ENCODE measurements at places on chromosomes 3 and 15.

DNA sequence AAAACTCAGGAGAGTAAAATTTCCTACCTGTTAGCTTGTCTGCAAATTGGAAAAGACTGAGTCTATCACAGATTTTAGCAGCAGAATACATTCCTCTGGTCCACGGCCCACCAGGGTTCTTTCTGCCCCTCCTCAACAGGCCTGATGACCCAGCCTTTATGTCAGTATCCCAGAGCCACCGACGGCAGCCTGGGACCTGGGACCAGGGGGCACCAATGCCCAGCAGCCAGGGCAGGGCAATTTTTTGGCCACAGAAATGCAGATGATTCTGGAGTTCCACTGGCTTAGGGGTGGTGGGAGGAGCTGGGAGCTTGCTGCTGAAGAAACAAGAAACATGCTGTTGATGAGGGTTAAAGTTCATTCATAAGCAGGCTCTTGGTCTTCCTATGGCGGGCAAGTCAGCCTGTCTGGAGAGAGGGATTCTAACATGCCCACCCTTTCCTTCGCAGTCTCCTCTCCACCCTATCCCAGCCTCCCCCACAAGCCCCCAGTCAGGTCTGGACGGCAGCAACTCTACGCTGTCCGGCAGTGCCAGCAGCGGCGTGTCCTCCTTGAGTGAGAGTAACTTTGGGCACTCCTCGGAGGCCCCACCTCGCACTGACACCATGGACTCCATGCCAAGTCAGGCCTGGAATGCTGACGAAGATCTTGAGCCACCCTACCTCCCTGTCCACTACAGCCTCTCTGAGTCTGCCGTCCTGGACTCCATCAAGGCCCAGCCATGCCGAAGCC lies 4.3 kb upstream of the MANF start:
- no peak for DNase-seq

DNA sequence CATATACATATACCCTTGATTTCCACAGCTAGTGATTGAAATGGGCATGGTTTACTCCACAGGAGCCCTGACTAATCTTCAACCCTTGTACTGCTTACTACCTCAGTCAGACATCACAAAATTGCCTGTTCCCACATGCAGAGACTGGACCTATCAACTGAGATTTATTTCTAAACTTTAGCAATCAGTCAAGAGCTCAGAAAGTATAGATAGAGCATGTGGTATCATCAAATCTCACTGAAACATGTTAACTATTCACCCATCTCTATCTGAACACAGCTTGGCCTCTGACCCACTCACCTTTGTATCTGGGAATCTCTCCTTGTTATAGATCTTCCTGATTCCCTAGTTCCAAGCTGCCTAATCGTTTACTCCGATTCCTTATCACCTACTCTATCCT lies 14.6 kb downstream of the ADAM10 start:
- no peak for DNase-seq

- no peak for DNase-seq
Measured at GRCh38 chr3:134084242-134084950, 54.7 kb upstream of the SLCO2A1 start.

GRCh38 chr15:23616536-23616935 lies 31.1 kb downstream of the MAGEL2 start:
- peak; percentile 24 for DNase-seq

Data from COLO829 (cell line).